Activated naive CD4-positive, alpha-beta T cell treated with anti-CD3 and anti-CD28 coated beads, Interleukin-2, amount 50 U/mL, for 72 hours (primary cell): ENCODE measurements at places on chromosomes 12 and 14.

DNA sequence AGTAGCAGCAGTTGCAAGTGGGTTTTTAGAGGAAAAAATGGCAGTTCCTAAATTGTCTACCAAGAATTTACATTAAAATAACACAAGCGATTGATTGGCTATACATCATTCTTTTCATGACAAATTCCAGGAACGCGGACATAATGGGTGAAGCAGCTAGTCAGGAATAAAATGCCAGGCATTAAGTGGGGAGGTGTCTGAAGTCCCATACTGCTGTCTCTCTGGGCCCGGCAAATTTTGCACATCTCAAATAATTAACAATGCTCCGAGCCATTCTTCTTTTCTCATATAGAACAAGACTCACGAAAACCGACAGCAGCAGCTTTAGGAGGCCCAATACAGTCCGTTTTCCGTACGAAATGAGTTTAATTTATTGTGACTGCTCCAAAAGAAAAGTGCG lies 696 bp downstream of the RPL36AL start:
- no peak for DNase-seq

GRCh38 chr14:100076133-100076532 lies 10.9 kb downstream of the EVL start:
- DNase-seq, result peak; percentile 81

- no peak for DNase-seq
Observed at GRCh38 chr14:58587271-58587670, 50.5 kb upstream of the DACT1 start.

- no peak for DNase-seq
Observed at GRCh38 chr12:130212384-130212989, 50.2 kb downstream of the FZD10 start.

GRCh38 chr12:122073815-122074214 lies 4.7 kb upstream of the MLXIP start:
- no peak for DNase-seq
